CD4-positive, alpha-beta T cell treated with Interleukin-2 at 100 ng/mL for 4 hours (primary cell): ENCODE measurements at places on chromosomes 5 and 9.
A peak's percentile ranks its signal among the peaks of the same experiment; 100 is the strongest.

GRCh38 chr5:132012371-132013005 lies 1.0 kb upstream of the ACSL6 start:
- no peak for DNase-seq

- DNase-seq: peak; percentile 46
Measured at GRCh38 chr9:101387871-101388506, 3.2 kb upstream of the BAAT start.

DNA sequence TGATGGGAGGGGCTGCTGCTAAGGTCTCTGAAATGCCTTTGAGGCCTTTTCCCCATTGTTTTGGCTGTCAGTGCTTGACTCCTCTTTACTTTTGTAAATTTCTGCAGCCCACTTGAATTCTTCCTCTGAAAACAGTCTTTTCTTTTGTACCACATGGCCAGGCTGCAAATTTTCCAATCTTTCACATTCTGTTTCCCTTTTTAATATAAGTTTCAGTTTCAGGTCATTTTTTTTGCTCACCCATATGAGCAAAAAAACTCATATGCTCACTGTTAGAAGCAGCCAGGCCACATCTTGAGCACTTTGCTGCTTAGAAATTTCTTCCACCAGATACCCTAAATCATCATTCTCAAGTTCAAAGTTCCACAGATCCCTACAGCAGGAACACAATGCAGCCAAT lies 234.6 kb upstream of the ADRA1B start:
- DNase-seq: no peak

GRCh38 chr5:178454821-178455479 lies 135.2 kb downstream of the COL23A1 start:
- DNase-seq: no peak

DNA sequence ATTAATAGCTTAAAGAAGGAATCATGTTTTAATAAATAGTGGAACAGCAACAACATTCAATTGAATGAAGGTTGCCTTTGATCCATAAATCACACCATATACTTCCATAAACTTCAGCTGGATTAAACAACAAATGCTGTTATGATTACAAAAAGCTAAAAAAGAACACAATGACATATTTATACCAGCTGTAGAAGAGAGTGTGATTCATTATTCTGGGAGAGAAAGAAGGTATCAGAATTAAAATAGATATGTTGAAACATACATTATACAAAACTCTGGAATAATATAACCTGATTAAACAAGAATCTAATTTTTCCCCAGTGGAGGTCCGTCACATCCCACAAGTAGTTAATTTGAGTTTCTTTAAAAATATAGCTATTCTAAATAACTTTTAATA lies 7.5 kb upstream of the RECK start:
- no peak for DNase-seq

DNA sequence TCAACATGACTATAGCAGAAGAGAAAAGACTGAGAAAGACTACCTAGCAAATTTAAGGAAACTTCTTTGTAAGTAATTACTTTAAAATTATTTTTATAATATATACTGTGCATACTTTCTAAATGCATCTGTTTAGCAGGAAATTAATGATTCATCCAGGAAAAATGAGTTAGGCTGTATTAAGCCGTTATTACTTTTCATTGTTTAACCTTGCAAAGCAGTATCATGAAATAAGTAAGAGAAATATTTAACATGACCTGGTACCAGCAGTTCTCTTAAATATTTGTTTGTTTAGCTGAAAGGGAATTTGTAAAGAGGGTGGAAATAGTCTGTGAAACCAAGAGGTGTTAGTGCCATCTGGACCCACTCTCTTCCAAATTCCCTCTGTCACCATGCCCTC lies 175.0 kb downstream of the GNAQ start:
- no peak for DNase-seq

DNA sequence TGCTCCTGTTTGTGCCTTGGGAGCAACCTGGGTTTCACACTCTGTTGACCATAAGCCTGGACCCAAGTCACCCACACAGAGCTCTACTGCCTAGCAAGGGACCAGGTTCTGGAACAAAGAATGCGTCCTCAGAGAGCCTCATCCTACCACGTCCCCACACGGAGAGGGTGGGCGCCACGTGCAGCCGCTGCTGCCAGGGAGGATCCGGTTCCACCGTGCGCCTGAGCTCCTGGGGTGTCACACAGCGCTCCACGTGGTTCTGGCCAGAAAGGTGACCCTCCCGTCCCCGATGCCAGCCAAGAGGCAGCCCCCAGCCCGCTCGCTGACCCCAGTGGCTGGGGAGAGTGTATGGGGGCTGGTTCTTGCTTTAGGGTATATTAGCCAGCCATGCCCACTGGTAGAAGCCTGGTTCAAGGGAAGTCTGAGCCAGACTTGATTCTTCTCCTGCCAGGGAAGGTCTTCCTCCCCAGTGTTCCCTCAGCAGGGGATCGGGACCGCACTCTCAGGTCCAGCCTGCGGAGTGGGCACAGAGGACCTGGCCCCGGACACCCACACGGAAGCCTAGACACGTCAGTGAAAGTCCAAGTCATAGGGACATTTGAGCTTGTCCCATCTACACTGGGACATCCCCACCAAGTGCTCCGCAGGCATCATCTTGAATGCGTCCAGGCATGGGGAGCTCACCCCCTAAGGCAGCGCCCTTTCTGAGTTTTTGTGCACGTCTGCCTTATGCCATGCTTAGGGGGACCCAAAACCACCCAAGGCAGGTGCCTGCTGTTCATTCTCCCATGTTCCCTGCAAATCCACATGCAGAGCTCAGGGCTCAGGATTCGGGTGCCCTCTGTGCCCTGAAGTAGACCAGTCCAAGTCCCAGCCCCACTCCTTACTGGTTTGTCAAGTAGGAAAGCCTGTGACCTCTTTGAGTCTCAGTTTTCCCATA lies 2.4 kb downstream of the FCN1 start:
- no peak for DNase-seq

GRCh38 chr5:42676362-42676761 lies 80.3 kb upstream of the CCDC152 start:
- no peak for DNase-seq

GRCh38 chr9:137691646-137692351 lies 73.0 kb downstream of the EHMT1 start:
- no peak for DNase-seq

DNA sequence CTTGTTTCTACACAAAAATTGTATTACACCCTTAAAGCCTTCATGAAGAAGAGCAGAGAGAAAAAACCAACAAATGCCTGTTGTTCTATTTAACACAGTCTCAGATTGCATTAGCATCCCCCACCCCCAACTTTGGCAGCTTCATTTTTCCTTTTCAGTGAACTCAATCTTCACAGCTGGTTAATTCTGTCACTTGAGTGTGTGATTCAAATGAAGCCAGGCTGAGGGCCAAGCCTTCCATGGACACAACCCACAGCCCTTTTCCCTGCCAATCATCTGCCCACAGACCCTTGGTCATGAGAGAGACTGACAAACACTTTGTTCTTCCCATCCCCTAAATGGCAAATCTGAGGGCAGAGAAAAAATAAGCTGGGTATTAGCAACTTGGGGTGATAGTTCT lies 217.5 kb upstream of the NMUR2 start:
- no peak for DNase-seq

DNA sequence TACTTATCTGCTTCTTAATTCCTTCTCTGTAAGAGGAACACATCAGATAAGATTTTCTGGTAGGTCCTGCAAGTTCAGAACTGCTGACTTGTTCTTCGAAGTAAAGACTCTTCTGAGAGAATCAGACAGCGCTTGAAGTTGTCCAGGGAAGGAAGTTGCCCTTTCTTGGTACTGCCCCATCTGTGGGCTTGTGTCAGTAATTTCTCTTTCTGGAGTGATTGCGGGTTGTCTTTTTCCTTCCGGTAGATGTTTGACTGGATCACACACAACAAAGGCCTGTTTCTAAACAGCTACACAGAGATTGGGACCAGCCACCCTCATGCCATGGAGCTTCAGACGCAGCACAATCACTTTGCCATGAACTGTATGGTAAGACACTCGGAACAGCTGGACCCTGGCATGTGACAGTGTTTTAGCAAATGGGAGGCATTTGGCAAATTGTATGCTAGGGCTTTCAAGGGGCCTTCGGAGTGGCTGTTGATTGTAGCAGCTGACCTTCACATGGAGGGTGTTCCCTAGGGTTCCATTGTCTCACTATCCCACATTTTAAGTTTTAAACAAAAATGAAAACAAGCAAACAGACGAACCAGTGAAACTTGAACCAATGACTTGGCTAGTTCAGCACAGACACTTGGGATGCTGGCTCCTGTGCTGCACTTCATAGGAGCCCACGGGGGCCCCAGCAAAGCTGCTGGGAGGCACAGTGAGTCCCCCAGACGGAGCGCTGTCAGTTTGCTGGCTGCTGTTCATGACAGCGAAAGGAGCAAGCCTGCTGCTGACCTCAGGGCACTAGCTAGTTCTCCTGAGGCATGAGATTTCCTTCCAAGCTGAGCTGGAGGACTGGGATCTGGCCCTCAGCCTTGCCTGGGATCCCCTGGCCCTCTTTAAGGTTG lies 149.9 kb downstream of the TRIO start:
- DNase-seq: no peak

GRCh38 chr5:136080483-136081216 lies 51.9 kb downstream of the TGFBI start:
- DNase-seq: peak; percentile 44

DNA sequence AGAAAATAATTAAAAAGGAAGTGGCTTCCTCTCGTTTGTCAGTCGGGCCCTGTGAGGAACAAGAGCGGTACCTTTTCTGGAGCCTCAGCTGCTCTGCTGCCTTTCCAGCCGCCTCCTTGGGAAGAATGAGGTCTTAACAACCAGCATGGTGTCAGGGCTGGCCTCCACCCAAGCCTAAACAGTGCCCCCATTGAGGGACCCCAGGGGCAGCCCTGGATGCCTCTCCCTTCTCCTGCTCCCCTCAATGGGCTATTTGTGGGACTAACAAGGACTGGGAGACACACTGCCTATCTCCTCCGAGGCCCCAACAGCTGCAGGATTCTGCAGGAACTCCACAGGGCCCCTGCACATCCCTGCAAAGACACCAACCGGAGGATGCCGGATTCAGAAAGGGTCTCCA lies 155.4 kb upstream of the MAP3K1 start:
- DNase-seq: no peak

DNA sequence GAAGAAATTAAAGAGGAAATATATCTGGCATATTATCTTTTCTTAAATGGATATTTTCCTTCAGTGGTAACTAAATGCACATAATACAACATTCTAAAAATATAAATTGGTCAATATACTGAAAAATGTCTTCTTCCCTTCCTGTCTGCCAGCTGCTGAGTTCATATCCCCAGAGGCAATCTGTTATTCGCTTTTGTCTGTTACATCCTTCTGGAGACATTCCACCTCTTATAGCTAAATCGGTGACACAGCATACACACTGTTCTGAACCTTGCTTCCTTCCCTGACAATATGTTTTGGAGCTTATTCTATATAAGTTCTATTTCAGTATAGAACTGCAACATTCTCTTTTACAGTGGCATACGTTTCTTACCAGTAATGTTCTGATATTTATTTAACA lies 147.8 kb downstream of the TENT4A start:
- no peak for DNase-seq

DNA sequence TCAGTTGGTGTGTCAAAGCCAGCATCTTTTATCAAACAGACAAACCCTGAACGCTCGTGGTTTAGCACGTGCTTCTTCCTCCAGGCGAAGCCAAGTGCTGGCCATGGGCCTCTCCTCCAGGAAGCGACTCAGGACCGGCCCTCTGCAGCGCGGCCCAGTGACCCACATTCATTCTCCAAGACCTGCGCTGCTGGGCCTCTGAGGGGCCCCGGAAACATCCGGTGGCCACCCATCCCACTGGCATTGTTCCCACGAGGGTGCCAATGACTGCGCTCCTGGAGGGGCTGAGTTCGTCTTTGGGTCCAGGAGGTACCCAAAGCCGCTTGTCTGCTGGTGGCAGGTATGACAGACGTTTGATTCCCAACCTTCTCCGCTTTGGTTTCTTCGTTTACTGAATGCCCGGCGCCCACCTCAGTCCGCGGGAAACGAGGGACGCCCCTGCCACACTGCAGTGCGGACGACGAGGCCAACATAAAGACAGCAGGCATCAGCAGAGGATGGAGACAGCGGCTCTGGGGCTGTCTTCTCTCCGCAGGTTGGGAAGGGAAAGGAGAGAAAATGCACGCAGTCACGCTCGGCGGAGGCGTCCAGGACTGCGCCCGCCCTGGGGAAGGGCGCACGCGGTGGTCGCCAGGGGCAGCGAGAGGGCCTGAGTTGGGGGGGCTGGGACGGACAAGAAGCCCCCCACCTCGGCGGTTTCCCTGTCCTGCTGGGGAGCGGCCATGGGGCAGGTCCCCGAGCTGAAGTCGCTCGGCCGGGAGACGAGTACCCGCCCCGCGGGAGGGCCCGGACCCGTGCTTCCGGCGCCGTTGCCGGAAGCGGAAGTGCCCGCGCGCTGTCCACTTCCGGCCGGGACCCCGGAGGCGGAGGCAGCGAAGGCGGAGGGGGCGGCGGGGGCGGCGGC lies at the start of gene EXOC3:
Gene EXOC3 (plus strand): TSS at position 842 of the 904 bp plus-strand sequence. CDS start 3,030 bp downstream, outside the sequence.
- peak; percentile 74 for DNase-seq

GRCh38 chr5:81837667-81838306 lies 86.9 kb upstream of the SSBP2 start:
- DNase-seq: no peak

DNA sequence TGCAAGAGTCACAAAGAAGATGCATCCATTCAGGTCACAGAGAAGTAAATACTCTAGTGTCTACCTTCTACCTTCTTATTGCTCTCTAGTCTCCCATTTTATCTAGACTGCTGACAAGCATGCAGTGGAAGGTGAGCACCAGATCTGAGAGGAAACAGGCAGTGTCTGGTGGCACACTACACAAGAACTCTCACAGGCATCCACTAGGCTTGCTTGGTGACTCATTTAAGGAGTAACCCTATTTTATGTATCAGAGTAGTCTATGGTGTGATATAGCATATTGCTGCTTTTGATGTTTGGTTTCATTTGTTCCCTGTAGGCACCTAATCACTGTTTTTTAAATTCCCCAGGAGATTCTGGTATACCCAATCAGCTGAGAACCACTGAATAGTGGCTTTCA lies 1.6 kb upstream of the THBS4 start:
- DNase-seq: no peak

- DNase-seq: no peak
Measured at GRCh38 chr9:21856301-21857094, 54.1 kb downstream of the MTAP start.

DNA sequence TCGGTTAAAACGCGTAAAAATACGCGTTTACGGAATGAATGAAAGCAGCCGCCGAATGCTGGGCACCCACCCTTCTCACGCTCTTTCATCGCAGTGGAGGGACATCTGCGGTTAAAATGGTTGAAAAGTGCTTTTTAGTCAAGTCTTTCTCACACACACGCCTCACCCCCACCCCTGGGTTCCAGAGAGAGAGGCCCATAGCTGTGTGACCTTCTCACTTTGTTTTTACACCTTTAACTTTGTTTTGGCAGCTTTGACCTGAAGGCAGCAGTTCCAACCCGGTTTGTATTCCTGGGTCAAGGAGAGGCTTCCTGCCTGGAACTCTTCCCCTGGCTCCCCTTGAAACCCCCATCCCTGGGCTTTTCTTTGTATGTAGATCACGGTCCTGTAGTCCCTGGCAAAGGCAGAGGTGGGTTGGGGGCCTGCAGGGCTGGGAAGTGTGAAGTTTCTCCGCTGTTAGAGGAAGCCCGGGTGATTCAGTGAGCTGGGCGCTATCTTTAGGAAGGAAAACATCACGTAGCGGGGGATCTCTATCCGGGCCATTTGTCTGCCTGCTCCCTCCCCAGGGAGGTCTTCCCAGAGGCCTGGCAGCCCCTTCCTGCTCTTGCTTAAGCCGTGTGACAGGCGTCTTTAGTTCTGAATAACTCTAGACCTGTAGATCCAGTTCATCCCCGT lies 29.6 kb downstream of the SPRY4 start:
- no peak for DNase-seq
